ENCODE measurements at places on chromosomes 7 and 10.

GRCh38 chr10:5018134-5018533, 14.5 kb upstream of the AKR1C2 start:
- no peak for DNase-seq

GRCh38 chr10:110498982-110499795, 1.5 kb downstream of the DUSP5 start:
- DNase-seq: peak; percentile 26

DNA sequence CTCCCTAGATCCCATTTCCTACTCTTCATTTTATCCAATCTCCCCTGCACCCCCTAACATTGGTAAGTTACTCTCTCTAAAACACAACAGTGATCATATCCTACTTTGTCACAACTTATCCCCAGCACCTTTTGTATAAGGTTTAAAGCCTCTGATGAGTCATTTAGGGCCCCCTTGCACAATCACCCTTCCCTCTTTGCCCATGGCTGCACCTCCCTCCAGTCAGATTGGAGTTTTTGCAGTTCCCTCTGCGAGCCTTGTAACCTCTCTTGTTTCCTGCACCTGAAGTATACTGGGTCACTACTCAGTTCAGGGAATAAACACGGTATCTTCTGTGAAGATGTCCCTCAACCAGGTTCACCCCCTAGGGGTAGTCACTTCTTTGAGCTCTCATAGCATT, 55.9 kb upstream of the ADRB1 start:
- no peak for DNase-seq

GRCh38 chr7:128955981-128956380, 18.3 kb downstream of the IRF5 start:
- DNase-seq: no peak

GRCh38 chr7:5797716-5798115, 16.3 kb upstream of the RNF216 start:
- DNase-seq: no peak

- DNase-seq: no peak
Observed at GRCh38 chr10:13180788-13181187, 19.4 kb downstream of the MCM10 start.

- no peak for DNase-seq
Observed at GRCh38 chr7:50544992-50545391, 20.2 kb downstream of the DDC start.

DNA sequence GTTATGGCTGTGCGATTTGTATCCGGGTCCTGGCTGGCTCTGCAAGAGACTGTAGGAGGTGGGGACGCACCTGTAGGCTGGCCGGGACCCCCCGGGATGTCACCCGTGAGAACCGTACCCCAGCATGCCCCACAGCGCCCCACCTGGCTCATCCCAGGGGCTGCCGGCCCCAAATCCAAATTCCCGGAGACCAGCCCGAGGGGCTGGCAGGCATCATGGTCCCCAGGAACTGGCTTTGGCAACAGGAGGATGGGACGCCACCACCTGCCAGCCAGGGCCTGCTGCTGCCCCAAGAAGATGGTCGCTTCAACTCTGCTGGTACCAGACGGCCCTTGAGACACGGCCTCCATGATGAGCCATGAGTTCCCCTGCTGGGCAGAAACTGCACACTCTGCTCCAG, 239.4 kb downstream of the ELFN1 start:
- DNase-seq: no peak

DNA sequence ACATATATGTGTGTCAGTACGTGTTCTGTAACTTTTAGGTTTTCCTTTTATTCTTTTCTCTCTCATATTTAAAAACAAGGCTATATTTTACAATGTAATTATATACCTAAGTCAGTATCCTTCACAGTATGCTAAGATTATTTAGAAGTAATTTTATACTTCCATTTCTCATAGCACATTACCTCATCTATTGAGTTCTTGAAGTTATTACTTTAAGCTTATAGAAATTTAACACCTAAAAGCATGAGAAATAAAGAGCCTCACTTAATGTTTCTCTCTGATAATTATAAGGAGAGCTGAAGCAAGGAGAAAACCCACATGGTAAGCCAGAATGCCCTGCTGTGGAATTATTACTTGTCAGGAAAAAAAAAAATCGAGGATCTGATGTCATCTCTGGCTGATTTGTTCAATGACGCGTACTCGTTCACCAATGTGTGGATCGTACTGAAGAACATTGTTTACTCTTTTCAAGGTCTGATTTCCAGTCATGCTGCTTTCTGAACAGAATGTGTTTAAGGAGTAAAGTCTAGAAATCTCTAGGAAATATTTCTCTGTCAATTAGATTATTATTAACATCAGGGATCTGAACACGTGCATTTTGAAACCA, 21.9 kb downstream of the CACNB2 start:
- no peak for DNase-seq

DNA sequence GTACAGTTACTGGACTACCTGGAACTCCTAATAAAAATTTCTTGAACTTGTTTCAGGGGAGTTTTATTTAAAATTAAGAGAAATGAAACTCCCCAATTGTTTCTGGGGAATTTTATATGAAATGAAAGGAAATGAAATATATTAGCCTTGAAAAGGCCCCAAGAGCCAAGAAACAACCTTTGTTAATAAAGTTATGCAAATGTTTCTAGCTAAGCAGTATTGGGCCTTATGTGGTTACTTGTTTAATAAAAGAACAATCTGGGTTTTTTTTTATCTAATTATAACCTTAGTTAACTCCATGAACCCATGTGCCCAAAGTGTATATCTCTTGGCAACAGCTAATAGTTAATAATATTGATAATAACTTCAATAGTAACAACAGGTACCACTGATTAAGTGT, 222.8 kb downstream of the EXOC4 start:
- DNase-seq: no peak

GRCh38 chr10:83942410-83942809, 196.9 kb upstream of the GHITM start:
- DNase-seq: no peak

DNA sequence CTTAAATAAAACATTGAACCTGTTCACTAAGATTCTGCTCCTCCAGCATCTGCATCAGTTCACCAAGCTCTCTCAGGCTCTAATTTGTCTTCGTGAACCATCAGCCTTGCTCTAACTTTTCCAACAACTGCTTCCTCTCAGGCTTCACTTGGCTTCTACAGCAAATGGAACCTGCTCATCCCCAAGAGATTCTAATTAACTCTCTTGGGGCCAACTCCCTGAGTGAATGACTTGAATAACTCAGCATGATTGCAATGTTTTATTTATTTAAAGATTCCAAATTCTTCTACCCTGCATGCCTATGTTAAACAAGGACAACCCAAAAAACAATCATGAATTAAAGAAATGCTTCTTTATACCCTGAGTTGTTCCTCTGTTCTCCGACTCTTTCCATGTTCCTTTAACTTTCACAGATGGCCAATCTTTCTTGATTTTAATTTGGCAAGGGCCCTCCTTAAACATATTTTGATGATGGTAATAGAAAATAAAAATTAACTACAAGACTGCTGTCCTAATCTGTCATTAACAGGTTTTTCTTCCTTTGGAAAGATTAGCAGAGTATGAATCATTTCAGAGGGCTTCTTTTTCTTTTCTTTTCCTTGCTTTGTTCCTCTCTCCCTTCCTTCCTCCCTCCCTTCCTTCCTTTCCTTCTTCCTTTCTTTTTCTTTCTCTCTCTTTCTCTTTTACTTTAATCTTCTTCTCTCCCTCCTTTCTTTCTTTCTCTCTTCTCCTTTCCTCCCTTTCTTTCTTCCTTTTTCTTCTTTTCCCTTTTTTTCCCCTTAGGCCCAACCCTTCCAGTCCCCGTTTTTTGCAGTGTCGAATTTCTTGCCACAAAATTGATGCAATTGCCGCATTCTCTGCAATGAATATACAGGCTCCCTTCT, 195.0 kb upstream of the RHOBTB1 start:
- no peak for DNase-seq

DNA sequence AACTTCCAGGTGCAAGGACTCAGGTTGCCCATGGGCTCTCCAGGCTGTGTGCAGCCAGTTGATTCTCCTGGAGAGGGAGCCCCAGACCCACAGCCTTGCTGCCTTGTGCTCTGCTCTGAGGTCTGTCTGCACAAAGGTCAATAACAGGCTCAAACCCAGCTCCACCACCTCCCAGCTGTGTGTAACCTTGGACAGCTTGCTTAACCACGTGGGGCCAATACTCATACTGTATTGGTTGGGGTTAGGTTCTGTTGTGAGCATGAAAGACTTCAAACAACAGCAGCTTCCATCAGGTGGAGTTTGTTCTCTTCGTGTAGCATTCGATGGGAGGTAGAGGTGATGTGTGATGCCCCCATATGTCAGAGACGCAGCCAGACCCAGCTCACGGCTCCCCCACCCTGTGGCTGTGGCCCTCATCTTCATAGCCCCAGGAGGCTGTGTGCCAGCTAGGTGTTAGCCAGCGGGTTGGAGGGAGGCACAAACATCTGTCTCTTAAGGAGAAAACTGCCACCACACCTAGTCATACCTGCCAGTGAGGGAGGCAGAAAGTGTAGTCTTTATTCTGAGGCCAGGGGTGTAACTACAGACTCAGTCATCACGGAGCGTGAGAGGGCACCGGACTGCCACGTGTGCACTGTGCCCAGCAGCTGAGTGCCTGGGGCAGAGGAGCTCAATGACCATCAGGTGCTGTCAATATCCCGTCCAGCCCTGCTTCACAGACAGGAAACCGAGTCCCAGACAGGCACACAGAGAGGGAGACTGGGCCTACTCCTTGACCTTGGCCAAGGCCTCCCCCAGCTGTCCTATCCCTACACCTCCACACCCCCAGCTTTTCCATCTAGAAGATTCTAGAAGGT, 8.1 kb upstream of the POLD2 start:
- no peak for DNase-seq

- no peak for DNase-seq
Observed at GRCh38 chr7:103651593-103652377, 205.8 kb upstream of the SLC26A5 start.

DNA sequence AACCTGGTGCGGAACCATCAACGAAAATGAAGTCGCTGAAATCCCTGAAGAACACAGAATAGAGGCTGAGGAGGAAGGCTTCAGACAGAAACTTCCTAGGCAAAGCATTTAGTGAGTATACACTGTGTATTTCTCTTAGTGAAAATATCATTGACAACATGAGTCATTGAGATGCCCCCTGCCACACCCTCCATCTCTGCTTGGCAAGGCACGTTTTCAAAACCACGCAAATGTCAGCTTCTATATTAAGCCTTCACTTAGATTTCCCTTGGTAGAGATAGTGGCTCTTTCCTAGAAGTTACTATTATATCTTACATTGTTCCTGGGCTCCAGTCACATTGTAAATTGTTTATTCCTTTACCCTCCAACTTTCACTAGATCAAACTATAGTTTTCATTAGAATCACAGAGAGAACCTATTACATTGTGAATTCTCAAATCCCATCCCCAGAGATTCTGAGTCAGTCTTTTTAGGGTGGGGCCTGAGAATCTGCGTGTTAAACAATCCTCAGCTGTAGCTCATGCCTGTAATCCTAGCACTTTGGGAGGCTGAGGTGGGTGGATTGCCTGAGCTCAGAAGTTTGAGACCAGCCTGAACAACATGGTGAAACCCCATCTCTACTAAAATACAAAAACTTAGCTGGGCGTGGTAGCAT, 4.6 kb upstream of the SKAP2 start:
- DNase-seq: no peak

DNA sequence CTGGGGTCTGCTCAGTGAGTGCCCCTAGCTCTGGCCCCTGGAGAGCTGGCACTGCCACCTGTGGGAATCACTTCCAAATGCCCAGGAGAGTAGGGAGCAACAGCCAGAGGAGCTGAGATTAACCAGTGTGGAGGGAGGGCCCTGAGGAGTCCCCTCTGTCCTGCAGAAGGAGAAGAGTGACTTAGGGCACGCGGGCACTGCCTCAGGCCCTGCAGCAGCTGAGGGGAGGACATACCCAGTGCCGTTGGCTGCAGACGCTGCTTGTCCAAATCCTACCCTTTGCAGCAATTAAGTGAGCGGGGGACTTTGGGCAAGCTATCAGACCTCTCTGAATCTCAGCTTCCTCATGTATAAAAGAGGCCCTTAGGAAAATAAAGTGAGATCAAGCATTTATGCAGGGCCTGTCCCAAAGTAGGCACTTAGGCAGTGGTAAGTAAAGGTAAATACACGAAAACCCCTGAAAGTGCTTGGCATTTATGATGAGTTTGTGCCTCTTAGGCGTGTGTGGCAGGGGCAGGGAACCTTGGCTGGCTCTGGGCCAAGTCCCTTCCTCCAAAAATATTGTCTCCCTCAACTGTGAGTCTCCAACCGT, 16.9 kb downstream of the PRF1 start:
- DNase-seq: no peak

DNA sequence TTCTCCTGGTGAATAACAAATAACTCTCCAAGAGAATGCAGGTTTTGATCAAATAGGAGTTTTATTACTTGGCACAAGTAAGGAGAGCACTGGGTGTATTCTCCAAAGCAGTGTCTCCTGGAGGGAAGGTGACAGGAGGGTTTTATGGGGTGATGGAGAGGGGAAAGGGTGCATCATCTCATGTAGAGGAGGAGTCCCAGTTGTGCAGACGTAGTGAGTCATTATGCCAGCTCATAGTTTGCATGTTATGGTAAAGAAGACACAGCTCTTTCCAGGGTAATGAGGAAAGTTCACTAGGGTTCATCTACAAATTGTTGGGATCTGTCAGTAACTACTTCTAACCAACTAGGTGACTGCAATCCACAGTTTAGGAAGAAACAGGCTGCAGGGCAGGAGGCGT, 347.9 kb upstream of the MEOX2 start:
- no peak for DNase-seq

DNA sequence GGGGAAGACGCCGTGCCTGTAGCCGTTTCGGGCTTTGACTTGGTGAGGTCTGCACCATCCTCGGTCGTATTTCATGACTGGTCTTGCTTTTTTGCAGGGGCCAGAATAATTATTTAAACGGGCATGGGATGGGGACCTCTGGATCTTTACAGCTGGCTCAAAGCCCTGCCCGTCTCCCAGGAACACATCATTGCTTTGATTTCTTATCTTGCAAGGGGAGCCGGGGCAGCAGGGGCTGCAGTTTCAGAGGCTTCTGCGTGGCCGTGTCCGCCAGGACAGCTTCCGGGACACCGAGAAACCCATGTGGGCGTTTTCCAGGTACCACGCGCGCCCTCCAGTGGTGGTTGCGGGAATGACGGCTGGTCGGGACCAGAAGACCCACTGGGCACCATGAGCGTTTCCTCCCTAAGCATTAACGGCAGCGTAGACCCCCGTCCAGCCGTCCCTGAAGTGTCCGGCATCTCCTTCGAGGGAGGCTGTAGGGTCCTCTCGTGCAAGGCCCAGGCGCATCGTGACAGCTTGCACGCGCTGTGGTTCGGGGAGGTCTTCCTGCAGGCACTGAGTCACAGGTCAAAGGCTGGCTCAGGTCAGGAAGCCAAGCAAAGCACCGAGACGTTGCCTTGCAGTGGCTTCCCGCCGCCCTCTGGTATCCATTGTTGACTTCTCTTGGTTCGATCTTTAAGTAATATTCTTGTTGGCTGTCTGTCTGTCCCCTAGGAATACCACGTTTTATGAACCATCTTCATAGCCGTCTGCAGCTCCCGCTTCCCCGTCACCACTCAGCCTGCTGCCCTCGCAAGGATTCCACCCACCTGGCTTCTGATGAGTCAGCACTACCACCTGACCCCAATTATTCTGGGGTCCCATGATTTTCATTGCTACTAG, 16.2 kb upstream of the ZFAND2A start:
- peak; percentile 87 for DNase-seq

Measured in D341Med (cell line).